Osteoblast (primary cell): ENCODE measurements at places on chromosomes 13 and 19.

- DNase-seq = no peak
Measured at GRCh38 chr13:49254007-49254406, 6.3 kb downstream of the CDADC1 start.

DNA sequence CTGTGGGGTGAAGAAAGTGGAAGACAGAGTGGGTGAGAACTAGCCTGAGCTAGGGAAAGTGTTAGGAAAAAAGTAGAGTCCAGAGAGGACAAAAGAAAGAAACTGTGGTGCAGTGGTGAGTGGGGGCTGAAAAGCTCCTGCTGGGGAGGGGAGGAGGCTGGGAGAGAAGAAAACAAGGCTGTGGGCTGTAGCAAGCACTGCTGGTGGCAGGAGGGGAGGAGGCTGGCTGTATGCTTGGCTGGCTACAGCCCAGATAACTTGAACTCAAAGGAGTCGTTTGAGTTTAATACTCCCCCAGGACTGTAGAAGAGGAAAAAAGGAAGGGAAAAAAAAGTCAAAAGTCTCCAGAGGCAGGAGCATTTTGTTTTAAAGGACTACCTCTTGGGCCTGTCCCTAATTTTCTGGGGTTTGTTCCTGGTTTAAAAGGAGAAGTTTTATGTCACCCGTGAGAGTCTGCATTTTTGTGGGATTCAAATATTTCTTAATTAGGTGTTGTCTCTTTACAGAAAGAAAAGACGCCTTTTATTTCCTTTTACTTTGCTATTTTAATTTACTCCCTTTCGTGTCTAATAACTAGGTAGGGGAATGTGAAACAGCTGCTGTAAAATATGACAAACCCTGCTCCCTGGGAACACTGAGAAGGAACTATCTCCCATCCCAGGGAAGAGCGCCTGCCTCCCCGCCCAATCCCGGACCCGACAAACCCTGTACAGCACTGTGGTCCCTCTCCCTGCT, 21.7 kb downstream of the ZIC5 start:
- no peak for DNase-seq

DNA sequence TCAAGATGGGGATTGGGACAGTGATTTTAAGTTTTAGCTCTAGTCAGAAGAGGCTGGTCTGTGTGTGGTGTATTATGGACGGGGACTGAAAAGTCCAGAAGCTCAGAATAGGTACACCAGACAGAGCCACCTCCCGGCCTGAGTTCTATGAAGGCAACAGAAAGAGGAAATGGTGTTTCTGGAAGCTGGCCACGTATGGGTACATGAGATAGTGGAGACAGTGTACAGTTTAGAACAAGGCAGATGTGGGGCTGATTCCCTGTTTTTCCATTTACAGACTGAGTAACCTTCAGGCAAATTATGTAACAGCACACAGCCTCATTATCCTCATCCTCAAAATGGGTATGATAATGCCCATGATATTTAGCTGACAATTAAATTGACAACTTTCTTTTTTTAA, 1.3 kb downstream of the ZNF175 start:
- DNase-seq = no peak

DNA sequence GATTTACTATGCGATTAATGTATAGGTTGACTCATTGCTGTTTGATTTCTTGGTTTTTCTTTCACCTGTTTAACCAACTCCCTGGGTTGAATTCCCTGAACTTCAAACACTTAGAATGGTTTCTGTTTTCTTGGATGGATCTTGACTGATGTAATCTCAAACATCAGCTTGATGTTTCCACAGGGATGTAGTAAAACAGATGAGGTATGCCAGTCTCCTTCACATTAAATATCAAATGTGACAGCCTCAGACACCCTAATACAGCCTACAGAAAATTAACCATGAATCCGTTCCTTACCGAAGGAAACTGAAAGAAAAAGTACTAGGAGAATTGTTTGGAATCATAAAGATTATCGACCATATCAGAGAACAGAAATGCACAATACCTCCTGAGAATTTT, 631.2 kb downstream of the GPC5 start:
- DNase-seq = no peak

GRCh38 chr13:114007566-114007965, 33.7 kb upstream of the C13orf46 start:
- DNase-seq = no peak

DNA sequence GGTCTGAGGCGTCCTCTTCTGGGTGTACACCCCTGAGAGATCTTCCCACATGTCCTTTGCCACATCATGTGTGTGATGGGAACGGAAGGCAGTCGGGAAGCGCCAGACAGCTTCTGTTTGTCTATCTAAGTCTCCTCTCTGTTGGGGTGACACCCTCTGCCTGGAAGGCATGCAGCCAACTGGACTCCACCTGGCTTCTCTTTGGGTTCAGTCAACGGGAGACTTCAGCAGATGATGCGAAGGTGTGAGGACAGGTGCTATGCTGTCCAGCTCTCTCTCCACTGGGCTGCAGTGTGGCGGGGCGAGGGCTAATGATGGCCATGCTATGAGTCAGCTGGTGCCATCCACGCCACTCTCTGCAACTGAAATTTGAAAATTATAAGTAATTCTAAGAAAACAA, 14.3 kb upstream of the SBK3 start:
- peak; percentile 17 for DNase-seq

DNA sequence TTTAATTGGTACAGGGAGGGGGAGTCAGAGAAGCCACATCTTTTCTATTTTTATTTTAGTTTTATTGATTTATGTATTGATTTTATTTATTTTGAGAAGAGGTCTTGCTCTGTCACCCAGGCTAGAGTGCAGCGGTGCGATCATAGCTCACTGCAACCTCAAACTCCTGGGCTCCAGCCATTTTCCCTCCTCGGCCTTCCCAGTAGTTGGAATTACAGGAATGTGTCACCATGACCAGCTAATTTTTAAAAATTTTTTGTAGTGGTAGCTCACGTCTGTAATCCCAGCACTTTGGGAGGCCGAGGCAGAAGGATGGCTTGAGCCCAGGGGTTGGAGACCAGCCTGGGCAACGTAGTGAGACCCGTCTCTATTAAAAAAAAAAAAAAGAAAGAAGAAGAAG, 4.1 kb downstream of the IL27RA start:
- no peak for DNase-seq

DNA sequence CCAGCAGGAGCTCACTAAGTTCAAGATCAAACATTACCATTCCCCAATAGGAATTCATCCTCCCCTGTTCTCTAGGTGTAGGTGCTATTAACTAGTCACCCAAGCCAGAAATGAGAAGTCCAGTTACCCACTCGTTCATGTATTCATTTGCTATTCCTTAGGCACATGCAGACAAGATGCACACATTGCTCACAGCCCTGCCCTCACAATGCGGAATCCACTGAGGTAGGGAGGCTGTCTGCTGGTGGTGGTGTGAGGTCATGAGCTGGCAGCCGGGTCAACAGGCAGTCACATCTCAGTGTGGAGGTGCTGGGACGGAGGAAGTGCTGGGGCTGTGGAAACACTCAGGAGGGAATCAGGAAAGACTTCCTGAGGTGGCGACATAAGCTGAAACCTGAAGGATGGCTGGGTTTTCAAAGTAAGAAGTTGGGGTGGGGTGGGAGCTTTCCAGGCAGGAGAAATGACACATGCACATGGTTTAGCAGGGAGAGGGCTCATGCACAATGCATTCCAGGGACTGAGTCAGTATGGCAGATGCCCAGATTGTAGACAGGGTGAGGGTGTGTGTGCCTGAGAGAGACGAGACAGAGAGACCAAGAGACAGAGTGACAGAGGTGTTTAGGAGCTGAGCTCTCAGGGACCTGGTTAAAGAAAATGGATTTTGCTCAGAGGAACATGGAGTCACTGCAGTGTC, 117.6 kb downstream of the USP12 start:
- peak; percentile 91 for DNase-seq
